ENCODE measurements at places on chromosomes 2 and 18. TPM values are rescaled to one million over a fixed set of nuclear protein-coding genes. Genes with fewer than 3 reads are reported as not detected.

MAPK4 gene
- total RNA-seq, result 0.16 TPM

HOXD13 gene
- 0.34 TPM for total RNA-seq

DCDC2C gene
- 0.36 TPM for total RNA-seq

KLHL30 gene
- total RNA-seq, result 0.06 TPM

ALLC gene
- total RNA-seq, result 0.06 TPM

EIF5B gene
- total RNA-seq, result 56.9 TPM

KLHL41 gene
- total RNA-seq, result 0.30 TPM

PLCD4 gene
- 0.30 TPM for total RNA-seq

UGT1A4 gene
- total RNA-seq, result not detected

CCBE1 gene
- total RNA-seq, result 8.3 TPM

SP5 gene
- total RNA-seq, result not detected

LINC00305 gene
- not detected for total RNA-seq

SCG2 gene
- 1.3 TPM for total RNA-seq

REG1A gene
- not detected for total RNA-seq

TMEM17 gene
- 5.1 TPM for total RNA-seq

CXCR1 gene
- not detected for total RNA-seq

ST8SIA3 gene
- total RNA-seq, result not detected

IKZF2 gene
- total RNA-seq, result 0.11 TPM

CRIM1 gene
- 134 TPM for total RNA-seq

ANKRD30BL gene
- not detected for total RNA-seq

ERBB4 gene
- total RNA-seq, result not detected

HOXD9 gene
- 0.98 TPM for total RNA-seq

ANKRD30B gene
- not detected for total RNA-seq

HOXD12 gene
- not detected for total RNA-seq

MPV17 gene
- 90.2 TPM for total RNA-seq

MZT2B gene
- 454 TPM for total RNA-seq

CHRND gene
- not detected for total RNA-seq

CFAP65 gene
- 0.14 TPM for total RNA-seq

AGXT gene
- total RNA-seq, result not detected

TWIST2 gene
- 18.6 TPM for total RNA-seq

AQP12B gene
- not detected for total RNA-seq

TUBB8B gene
- total RNA-seq, result not detected

ABCA12 gene
- 0.17 TPM for total RNA-seq

STARD6 gene
- not detected for total RNA-seq

NFATC1 gene
- total RNA-seq, result 5.8 TPM

COL4A3 gene
- 0.65 TPM for total RNA-seq

EHBP1 gene
- 69.8 TPM for total RNA-seq

ZSWIM2 gene
- total RNA-seq, result not detected

HOXD4 gene
- total RNA-seq, result 0.47 TPM

SF3B6 gene
- total RNA-seq, result 177 TPM

Data from A549 treated with CpdA at 1 μM for 4 hours (cell line).